GM23248 (cell line): ENCODE measurements at places on chromosomes 5 and 9. TPM values are rescaled to one million over a fixed set of nuclear protein-coding genes. Genes with fewer than 3 reads are reported as not detected.

The TRPM3 gene
- not detected in 2 replicates for polyA plus RNA-seq

The PCDHGB6 gene
- 3.0 and 3.2 TPM in 2 replicates for polyA plus RNA-seq

The PNPLA7 gene
- polyA plus RNA-seq: 0.44 and 0.59 TPM in 2 replicates

The MRPL36 gene
- 140 and 147 TPM in 2 replicates for polyA plus RNA-seq

The ANXA1 gene
- polyA plus RNA-seq: 1,010 and 1,013 TPM in 2 replicates

The LRRC19 gene
- polyA plus RNA-seq: 0.10 TPM in 1 of 2 replicates, not detected in the other
